ENCODE measurements at places on chromosomes 13 and 19.

GRCh38 chr19:56476651-56477428 is at the start of gene ZNF667:
ZNF667 (minus strand) TSS chr19:56477345; CDS start chr19:56462370, 14,975 bp downstream.
- DNase-seq = peak; percentile 16

DNA sequence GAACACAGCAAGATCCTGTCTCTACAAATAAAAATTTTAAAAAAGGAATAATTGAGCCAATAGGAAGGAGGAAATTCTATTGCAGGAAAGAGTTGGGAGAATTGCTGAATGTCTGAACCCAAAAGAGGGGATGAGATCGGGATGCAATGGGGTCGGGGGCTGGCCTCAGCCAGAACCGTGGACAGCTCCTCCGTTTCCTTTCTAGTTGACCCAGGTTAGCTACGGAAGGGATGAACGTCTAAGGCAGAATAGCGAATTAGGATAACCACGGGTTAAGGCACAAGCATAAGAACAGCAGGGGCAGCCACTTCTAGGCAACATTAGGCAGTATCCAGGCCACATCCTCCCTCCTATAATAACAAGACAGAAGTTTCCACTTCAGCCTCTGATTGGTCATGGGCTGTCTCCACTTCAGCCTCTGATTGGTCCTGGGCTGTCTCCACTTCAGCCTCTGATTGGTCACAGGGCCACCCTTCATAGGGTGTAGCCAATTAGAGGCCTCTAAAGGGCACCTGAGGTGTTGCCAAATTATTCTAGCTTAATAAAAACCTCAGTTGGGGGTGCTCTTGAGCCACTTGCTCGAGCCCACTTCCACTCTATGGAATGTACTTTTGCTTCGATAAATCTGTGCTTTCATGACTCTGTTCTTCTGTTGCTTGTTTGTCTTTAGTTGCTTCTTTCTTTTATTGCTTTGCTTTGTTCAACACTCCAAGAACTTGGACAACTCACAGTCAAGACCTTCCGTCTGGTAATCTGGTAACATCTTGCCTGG is 24.9 kb upstream of the TPM4 start:
- DNase-seq = peak; percentile 71

- DNase-seq = no peak
These were observed 7.0 kb downstream of the TMEM221 start for GRCh38 chr19:17441241-17442021.

DNA sequence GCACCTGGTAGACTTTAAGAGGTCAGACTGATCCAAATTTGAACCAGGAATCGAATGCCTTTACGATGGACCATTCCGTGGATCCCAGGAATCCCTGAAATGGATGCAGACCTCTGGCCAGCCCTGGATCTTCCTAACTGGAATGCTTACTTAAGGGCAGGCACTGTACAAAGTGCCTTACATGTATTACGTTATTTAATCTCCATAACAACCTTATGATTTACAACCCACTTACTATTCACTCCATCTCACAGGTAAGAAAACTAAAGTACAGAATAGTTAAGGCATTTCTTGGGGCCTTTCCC is 93.6 kb downstream of the HSPH1 start:
- DNase-seq = no peak

- peak; percentile 57 for DNase-seq
These were observed 17.6 kb downstream of the LIG1 start for GRCh38 chr19:48152551-48152950.

- DNase-seq = no peak
These were observed 5.3 kb upstream of the MAB21L1 start for GRCh38 chr13:35481777-35482176.
